Cardiac muscle cell (in vitro differentiated cells and primary cell): ENCODE measurements at places on chromosomes 16 and 17.

DNA sequence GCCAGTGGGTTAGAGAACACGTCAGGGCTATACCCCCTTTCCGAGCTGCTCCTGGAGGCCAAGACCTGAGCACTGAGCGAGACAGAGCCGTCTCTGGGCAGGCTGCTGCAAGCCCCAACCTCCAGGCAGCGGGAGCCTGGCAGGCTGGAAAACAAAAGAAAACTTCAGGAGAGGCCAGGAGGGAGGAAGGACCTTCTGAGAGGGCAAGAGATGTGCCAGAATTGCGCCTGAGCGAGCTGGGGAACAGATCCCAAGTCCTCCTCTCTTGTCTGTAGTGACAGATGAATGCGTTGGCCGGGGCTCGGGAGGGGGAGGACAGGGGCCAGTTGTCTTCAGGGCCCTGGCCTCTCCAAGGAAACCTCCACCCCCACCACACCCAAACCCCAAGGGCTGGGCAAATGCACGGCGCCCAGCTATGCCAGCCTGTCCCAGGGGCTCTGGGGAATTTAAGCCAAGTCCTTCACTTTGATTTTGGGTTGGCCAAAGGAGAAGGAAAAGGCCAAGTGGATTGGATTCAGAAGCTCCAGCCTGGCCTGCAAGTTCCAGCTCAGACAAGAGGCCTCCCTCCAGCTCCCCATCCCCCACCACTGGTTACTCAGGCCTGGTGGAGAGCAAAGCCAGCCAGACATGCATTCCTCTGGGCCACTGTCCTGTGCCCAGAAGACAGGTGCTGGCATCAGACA, 18.1 kb downstream of the SDK2 start:
- DNase-seq, result peak; percentile 76

DNA sequence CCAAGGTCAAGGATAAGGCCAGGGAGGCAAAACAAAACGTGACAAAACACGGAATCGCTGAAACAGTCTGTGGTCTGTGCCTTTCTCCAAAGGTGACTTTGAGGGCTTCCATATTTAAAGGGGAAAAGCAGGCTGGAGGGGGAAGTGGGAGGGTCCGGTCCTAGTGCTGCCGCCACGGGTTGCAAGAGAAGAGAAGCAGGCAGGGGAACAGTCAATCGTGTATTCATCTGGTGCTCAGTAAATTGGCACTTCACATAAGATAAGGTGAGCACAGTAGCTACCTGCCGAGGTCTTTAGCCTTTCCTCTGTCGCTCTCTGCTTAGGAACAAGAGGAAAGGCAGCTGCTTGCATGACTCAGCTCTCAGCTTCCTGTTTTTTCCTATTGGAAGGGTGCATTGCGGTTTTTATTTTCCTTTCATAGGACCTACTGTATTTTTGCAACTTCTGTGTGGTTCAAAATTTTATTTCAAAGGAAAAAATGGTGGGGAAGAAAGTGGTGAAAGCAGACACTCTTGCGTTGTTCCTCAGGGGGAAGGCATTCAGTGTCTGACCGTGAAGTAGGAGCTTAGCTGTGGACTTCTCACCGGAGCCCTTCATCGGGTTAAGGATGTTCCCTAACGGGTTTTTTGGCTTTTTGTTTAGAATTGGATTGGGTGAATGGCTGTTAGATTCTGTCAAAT, 7.1 kb upstream of the LGALS3BP start:
- peak; percentile 45 for DNase-seq

DNA sequence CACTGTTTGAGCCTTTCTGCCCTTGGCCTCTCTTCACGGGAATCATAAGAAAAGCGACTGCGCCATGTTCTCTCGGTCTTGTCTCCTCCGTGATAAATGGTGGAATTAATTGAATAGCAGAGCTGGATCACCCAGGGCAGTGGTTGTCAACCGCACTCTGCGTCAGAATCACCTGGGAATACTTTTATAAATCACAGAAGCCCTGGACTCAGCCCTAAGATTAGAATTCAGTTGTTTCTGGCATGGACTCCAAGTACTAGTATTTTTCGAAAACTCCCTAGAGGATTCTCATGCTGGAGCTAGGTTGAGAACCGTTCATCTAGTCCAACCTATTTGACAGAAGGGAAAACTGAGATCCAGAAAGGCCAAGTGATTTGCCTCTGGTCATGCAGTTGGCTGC, 64.1 kb downstream of the SPACA3 start:
- no peak for DNase-seq

DNA sequence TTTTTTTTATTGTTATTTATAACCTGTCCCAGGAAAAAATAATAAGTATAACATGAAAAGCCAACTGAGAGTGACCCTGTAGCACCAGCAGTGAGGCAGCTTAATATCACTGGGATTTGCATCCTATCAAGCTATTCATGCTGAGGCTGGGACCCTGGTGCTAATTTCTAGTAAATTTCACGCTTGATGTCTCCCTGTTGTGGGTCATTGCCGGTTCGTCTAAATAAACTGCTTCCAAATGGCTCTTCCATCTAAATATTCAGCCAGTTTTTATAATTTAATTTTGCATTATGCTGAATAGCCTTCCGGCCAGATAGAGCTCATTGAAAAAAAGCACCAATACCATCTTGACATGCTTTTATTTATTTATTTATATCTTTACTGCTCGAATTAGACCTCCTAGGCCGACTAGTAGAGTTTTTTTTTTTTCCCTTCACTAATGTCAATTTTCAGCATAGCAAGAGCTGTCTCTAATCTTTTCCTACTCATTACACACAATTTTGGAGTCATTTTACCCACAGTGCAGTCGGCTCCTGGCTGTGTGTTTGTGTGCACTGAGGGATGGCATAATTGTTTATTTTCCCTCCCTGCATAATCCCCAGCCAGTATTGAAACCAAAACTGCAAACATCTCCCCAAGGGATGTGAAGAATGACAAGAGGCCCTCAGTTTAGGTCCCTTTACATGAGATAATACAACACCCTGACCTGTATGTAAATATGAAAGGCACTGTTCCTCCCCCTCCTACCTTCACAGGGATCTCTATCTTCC, 168.8 kb downstream of the AATF start:
- DNase-seq, result no peak

DNA sequence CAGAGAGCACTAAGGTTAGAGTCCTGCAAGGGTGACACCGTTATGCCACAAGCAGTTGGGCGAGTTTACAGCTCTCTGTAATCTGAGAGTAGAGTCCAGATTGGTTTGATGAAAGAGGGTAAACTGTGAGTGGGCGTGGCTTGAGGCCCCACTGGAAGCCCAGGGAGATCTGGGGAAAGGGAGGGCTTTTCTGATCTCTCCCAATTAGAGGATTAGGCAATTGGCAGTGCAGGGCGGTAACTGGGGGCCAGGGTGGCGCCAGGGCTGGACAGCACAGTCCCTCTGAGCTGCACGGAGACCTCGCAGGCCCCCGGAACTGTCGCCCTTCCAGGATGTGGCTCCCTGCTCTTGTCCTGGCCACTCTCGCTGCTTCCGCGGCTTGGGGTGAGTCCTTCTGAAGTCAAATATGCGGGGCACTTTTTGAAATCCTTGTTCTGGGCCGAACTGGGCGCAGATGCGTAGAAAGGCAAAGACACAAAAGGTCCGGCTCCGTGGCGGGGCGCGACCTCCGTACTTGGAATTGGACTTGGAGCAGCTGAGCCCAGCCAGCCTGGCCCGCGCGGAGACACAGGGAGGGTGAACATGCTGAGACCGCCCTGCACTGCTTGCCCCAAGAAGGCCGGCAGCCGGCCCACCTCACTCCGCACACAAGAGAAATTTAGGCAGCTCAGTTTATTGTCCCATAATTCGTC, 72.4 kb downstream of the CES1 start:
- peak; percentile 23 for DNase-seq

DNA sequence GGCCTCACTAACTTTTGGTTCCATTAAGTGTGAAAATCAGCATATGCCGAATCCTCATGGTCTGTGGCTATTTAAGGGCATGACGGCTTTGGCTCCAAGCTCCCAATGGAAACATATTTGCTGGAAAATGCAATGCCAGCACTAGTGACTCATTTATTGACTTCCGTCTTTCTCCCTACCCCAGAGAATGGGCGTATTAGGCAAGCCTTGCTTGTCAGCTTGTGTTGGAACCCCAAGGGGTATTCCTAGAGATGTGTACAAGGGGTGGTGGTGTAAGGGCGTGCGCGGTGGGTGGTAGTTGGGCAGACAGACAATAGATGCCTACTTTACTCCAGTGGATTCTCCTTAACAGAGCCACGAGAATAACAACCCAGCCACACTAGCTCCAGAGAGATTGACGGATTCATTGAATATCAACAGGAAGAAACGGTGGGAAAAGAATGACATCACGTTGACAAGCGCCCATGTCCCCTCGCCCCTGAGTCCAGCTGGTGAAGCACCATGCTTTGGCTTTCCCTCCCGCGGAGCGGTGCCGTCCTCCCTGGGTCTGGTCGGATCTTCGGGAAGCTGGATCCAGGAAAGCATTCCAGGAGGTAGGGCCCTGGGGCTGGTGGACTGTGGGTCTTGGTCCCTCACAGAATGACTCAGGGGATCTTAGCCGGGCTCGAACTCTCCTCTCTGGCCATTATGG, 10.3 kb downstream of the CD300LB start:
- DNase-seq, result no peak

GRCh38 chr17:2094891-2095535, 40.1 kb downstream of the HIC1 start:
- DNase-seq, result peak; percentile 67

- no peak for DNase-seq
These were observed 29.4 kb upstream of the POLR3E start for GRCh38 chr16:22267764-22268163.
